ENCODE measurements at places on chromosomes 13 and 19.

DNA sequence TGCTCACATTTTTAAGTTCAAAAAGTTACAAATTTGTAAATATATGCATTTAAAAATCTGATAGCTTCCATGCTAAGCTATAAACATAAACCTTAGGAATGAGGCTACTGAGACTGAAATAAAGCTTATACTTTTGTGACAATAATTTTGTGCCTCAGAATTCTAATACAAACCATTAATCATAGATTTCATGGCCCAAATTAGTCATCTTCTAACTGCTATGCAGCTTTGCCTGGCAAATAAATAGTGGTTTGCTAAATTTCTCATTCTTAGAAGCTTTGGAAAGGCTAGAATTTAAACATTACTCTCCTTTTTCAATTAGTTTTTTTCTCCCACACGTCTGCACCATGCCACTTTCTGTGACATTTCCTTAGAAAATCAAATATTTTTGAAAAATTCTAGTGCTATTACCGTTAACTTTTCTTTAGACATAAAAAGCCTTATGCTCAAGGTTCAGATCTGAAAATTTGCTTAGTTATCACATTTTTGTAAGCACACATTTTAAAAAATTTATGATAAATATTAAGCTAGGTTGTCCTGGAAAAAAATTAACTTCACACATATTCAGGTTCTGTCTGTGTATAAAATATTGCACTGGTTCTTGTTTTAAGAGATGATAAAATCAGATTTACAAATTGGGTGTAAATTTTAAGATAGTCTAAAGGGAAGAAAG, 46.9 kb downstream of the FNDC3A start:
- no peak for DNase-seq

DNA sequence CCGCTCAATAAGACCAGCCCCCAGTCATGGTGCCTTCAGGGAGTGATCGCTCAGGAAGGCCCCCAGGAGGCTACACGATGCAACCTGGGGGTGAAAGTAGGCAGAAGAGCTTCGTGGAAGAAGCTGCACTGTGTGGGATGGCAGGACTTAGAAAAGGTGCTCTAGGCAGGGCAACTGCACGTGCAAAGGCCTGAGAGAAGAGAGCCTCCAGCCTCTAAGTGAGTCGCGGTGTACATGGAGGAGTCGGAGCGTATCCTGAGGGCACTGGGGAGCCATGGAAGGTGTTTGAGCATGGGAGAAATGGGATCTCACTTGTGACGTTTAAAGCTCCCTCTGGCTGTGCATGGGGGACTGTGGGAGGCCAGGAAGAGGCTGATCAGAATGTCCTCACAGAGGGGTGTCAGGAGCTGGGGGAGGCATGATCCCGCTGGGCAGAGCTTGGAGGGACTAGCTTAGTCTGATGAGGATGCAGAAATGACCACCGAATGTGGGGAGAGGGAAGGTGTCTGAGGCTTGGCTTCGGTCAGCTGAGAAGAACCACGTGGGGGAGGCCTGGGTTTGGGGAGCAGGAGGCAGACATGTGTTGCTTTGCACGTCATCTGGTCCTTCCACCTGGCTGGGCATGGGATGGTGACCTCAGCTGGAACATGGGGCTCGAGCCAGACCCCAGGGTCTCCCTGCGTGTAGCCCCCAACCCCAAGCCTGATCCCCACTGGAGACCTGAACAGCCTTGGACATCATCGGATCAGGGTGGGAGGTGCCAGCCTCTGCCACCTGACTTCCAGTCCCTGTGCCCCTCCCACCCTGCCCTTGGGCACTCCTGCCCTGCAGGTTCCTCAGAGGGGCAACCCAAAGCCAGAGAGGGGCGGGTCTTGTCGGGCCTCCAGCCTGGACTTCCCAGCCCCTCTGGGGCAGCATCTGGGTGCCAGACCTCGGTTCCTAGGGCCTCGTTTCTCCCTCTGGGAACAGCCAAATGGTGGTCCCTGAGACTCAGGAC, 1.1 kb downstream of the APC2 start:
- no peak for DNase-seq

DNA sequence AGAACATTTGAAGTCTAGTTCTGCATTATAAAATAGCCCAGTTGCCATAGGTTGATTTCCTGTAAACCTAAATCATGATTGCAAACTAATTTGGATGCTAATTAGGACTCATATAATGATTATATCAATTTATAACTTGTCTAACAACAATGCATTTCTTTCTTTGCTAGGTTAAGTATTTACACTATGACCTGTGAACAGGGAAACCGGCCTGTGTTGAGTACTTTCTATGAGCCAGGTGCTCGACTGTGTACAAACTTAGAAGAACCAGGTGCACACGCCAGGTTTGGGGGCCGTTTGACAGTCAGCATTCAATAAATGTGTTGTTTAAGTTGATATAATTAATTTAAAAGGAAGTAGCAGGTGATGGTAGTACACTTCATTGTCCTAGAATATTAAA, 203.1 kb downstream of the TM9SF2 start:
- no peak for DNase-seq

GRCh38 chr13:25887962-25888655, 163.7 kb downstream of the SHISA2 start:
- no peak for DNase-seq

DNA sequence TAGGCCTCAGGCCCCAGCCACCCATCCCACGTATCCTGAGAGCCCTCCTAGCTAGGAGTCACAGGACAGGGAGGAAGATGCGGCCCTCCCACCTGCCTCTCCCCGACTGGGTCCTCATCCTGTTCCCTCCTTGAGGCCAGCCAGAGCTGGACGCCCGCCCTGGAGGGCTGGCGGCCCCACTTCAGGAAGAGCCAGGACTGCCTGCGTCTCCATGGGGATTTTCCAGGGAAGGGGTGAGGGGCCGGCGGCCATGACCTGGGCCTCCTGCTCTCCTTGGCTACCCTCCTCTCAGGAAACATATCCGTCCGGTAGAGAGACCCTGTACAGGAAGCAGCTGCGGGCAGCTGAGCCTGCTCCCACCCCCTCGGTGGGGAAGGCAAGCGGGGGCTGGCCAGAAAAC, 11.3 kb upstream of the PRKD2 start:
- no peak for DNase-seq

GRCh38 chr19:47644743-47645482, 36.0 kb downstream of the BICRA start:
- DNase-seq, result no peak

DNA sequence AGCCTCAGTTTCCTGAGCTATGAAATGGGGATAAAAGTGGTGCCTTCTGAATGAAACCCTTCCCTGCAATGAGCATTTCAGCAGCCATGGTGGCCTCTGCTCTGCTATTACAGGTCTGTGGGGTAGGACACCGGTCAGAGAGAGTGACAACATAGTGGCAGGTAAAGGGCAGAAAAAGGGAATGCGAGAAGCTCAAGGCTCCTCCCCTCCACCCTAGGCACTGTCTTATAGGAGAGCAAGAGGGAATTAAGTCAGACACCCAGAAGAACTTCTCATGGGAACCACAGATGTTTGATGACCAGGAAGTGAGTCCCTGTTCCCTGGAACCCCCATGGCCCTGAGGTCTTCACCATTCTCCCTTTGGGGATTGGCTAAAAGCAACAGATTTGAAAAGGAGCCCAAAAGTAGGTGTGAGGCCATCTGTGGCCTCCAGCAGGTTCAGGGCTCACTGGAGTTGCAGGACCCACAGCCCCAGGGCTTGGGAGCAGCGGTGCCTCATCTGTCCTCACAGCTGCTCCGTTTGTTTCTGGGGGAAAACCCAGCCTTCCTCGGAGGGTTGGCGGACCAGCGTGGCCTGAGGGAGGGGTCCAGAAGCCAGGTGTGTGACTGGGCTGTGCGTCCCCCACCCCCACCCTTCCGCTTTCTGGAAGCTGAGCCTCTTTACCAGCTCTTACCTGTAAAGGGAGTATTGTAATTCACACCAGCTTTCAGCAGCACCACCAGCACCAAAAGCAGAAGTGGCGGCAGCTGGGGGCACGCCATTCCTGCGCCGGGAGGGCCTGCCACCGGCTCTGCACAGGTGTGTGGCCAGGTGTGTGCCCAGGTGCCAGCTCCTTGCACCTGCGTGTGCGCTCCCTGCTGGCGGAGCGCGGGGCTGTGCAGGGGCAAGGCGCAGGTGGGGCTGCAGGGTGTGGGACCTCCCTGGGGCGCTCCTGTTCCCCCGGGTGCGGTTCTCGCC, 19.4 kb downstream of the IQCN start:
- DNase-seq, result no peak

DNA sequence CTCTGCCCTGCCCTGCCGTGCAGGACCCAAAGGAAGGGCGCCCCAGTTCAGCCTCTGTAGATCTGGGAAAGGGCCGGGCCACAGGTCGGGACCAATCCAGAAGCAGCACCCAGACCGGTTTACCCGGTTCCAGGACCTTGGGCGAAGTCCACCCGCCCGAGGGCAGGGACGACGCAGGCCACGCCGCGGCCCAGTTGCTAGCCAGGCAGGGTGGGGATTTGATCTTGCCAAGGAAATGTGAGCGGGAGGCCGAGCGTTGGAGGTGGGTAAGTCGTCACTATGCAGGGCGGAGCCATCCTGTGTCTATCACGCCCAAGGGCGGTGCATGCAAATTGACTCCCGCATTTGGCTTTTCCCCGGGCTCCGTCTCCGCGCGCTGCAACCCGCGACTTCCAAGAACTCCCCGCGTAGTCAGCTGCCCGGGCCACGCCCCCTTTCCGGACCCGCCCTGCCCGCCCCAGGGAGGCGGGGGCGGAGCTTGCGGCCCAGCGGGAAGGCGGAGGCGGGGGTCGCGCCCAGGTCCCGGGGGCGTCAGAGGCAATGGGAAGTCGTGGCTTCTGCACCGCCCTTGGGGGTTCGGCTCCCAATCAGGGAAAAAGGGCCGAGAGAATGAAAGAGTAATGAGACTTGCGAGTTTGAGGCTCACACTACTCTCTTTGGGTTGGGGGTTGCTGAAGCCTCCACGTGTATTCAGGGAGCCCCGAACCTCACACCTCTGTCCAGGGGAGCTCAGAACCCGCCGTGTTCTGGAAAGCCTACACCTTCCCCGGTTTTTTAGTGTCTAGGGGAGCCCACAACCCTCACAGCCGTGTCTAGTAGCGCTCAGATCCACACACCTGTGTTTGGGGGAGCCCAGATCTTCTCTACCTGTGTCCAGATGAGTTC, 12.8 kb downstream of the IER2 start:
- DNase-seq, result peak; percentile 80

DNA sequence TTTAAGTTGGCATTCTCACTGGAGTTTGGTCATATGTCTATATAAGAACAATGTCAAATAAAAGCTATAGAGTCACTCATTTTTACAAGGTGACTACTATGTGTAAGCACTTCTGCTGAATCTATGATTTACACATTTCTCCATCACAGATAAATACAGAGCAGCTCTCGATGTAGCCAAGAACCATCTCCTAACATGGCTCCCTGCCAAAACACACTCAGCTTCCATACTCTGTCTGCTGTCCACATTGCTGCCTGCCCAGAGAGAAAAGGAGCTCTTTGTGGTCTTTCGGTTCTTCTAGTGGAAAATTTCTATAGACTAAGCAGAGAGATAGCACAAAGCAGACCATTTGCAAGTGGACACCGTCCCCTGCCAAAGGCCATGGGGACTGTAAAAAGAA, 190.9 kb upstream of the KLF12 start:
- DNase-seq, result no peak

- DNase-seq, result peak; percentile 10
Measured at GRCh38 chr13:40315416-40316064, 350.9 kb downstream of the FOXO1 start.

DNA sequence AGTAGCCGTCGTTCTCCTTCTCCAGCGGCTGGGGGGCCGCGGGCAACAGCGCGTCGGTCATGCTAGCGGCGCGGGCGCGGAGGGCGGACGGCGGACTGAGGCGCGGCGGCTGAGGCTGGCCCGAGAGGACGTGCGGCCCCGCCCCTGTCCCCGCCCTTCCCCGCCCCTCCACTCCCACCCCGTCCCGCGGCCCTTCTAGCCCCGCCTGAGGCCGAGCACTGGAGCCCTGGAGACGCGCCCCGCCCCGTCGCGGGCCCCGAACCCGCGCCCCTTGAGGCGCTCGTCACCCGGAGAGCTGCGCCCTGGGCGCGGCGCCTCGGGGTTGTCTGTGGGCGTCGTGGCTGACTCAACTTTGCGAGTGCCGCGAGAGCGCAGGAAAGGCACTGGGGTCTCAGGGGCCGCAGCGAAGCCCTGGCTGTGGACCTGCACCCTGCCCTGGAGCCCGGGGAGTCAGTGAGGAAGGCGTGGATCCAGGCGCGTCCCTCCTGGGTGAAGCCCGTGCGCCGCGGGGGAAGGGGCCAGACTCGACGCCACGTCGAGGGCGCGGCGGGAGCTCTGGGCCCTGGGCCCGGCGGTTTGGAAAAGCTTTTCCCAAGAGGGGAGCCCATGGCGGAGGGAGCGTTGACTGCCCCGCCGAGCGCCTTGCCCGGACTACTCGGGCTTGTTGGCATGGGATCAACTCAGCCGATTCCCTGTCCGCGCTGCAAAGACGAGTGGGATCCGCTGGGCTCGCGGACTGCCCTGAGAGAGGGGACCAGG, at the start of gene RHPN2:
Gene RHPN2 (minus strand): TSS at position 97 of the 759 bp plus-strand sequence. CDS start 36 bp downstream, at position 61.
- peak; percentile 24 for DNase-seq

- no peak for DNase-seq
Measured at GRCh38 chr13:100818711-100819110, 144.1 kb upstream of the TMTC4 start.

All from effector CD8-positive, alpha-beta T cell (primary cell).